ENCODE measurements at places on chromosomes 1 and 21. TPM values are rescaled to one million over a fixed set of nuclear protein-coding genes. Genes with fewer than 3 reads are reported as not detected.

Gene PAQR6
- 0.38 TPM for total RNA-seq

Gene EXTL1
- not detected for total RNA-seq

DNA sequence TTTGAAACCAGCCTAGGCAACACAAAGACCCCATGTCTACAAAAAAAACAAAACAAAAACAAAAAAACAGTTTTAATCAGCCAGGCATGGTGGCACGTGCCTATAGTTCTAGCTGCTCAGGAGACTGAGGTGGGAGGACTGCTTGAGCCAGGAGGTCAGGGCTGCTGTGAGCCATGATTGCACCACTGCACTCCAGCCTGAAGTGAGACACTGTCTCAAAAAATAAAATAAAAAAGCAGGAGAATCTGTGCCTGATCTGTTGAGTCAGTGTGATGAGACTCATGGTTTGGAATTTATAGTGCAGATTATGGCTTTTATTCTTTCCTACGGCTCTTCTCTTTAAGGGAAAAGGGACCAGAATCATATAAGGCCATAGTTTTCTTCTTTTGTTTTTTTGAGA is 16.5 kb downstream of the TRIT1 start:
- DNase-seq = no peak

Gene PER3
- total RNA-seq = 2.1 TPM

DNA sequence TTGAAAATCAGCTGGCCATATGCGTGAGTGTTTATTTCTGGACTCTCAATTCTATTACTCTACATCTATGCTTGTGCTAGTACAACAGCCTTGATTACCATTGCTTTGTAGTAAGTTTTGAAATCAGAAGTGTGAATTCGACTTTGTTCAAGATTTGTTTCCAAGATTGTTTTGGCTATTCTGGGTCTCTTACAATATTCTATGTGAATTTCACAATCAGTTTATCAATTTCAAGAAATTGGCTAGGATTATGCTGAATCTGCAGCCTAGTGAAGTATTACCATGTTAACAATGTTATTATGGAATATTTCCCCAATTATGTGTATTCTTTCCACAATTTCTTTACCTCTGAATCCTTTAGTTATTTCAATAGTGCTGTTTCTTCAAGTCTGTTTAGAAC is 19.5 kb downstream of the SFPQ start:
- no peak for DNase-seq

- no peak for DNase-seq
Observed at GRCh38 chr1:227776331-227776771, 39.1 kb upstream of the PRSS38 start.

DNA sequence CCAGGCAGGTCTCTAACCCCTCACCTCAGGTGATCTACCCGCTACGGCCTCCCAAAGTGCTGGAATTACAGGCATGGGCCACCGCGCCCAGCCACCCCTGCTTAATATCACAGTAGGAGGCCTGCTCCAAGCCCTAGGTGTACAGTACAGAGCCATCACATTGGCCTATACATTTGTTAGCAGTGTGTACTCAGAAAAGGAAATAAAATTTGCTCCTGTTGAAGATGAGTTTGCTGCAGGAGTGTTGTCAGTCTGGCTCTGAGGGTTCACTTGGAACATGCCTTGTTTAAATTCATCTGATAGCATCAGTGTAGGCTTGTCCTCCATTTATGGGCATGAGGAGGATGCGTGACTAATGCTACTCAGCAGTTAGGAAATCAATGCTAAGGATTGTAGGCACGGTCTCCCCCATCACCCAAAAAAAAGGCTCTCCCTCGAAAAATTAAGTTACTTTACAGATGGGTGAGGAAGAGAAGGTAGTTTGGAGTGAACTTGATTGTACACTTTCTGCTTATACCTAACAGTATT is 4.6 kb upstream of the ENAH start:
- DNase-seq = peak; percentile 64

DNA sequence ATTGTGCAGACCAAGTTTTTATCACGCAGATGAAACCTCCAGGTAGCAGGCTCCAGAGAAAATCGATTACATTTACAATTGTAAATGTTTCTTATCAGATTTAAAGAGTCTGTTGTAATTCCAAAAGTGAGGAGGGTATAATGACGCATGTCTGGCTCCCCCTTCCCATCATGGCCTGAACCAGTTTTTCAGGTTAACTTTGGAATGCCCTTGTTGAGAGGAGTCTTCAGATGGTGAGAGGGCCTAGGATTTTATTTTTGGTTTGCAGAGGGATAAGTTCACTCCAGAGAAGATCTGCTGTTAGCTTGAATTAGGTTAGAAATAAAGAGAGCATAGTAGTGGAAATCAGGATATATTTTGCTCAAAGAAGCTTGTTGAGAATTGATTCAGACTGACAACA is 1028.3 kb upstream of the B3GALT2 start:
- DNase-seq = no peak

DNA sequence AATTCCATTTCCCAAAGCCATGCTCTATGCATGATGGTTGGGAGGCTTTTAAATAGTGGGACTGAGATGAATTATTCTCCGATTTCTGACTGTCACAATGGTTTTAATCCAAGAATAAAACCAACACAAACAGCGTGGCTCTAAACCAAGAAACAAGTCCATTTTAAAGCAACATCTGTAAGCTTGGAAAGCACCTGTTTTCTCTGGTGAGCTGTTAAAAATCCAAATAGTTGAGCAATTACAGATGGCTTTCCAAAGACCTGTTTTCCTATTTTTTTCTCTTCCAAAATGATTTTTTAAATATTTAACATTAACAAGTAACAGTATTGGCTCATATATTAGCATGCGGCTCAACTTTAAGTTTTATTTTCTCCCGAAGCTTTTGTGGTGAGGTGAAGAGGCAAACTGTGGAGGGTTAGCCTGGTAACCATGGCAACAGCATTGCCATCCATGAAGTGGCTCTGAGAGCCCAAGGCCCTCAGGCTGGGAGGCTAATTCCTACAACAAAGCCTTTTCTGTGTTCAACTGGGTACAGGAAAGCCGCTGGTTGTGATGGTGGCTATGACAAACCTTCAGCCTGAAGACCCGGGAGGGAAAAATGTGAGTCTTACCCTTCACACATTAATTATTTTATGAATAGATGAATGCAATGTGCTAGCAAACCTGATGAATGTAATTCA is 56.7 kb upstream of the B3GALT5 start:
- DNase-seq = no peak

DNA sequence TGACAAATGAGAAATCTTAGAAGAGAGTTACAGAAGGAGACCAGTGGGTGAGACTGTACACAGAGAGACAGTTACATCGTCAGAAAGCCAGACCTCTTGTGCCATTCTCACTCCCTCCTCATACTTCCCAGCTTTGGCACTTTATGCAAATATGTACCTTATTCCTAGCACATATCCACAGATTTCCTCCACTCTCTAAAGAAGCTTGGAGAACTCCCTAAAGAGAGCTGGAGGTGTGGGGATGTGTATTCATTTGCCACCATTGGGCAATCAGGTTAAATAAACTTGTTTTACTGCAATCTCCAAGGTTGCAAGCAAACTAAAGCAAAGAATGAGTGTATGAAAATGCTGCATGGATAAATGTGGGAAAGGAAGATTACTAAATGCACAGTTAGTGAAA is 380.9 kb upstream of the PRMT6 start:
- no peak for DNase-seq

GRCh38 chr1:241706257-241706656 is 54.2 kb downstream of the WDR64 start:
- no peak for DNase-seq

Gene COL18A1
- 295 TPM for total RNA-seq

GRCh38 chr21:20254964-20255363 is 743.2 kb upstream of the NCAM2 start:
- DNase-seq = no peak

GRCh38 chr1:82632155-82632554 is 831.4 kb downstream of the ADGRL2 start:
- DNase-seq = no peak

Gene FMO5
- total RNA-seq = 1.2 TPM

GRCh38 chr1:224791362-224791941 is 138.0 kb upstream of the DNAH14 start:
- DNase-seq = no peak

Gene CFHR1
- total RNA-seq = not detected

DNA sequence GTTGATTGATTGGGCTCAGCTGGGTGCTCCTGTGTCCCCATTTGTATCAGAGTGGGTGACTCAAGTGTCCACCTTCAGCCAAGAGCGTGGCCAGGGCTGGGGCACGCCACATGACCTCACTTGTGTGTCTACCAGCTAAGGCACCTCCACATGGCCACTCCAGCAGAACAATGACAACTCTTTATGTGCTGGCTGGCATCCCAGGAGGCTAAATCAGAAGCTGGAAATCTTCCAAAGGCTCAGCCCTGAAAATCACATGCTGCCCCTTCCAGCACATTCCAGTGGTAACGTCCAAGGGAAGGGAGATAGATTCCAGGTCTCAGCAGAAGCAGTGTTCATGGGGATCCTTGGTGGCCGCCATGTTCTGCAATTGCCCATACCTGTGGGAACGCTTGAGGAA is 585.5 kb downstream of the AJAP1 start:
- no peak for DNase-seq

DNA sequence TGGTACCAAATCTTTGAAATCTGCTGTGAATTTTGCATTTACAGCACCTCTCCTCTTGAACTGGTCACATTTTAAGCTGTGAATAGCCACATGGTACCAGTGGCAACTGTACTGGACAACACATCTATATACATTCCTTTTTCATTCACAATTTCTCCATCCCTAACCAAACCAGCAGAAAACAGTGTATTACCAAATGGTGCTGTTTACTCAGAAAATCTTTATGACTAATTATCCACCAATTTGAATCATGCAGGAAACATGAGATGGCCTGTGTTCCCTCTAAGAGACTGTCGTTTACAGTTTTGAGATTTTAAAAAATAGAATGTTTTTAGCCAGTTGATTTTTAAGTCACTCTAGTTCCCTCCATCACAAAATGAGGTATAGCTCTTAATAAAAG is 17.6 kb upstream of the CCT8 start:
- DNase-seq = peak; percentile 58

Gene PAPPA2
- under 0.01 TPM for total RNA-seq

Measured in dermis microvascular lymphatic vessel endothelial cell (primary cell).